ENCODE measurements at places on chromosomes 2 and 18.
A peak's percentile ranks its signal among the peaks of the same experiment; 100 is the strongest.

DNA sequence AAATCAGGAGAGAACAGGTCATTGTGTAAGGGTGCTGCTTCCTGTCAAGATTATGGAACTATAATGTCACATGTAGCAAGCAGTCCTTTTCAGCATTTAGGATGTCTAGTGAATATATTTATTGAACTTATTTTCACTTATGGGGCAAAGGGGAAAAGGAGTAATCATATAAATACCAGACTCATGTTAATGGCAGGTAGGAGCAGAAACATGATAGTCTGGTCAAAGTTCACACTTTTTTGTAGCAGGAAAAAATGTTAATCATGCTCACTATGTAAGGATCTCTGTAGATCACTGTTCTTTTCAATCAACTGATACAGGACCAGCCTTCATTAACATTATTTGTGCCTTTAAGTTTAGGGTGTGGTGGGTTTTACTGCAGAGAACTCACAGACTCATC is 219.0 kb downstream of the STK39 start:
- no peak for DNase-seq

DNA sequence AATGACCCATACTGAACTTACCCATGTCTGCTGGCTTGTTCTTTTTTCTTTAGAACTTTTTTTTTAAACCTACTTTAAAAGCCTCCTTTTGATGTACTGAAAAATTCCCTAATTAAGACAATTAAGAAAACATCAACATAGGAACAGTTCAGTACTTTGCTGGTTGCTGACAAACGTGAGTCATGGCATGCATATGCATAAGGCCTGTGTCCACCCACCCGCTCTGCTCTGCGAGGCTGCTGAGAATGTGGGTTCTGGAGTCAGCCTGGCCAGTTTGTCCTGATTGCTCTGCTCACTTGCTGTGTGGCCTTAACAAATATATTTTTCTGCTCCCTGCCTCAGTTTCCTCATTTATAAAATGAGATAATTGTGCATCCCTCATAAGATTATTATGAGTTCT is 27.3 kb downstream of the LAMA3 start:
- DNase-seq, result no peak

DNA sequence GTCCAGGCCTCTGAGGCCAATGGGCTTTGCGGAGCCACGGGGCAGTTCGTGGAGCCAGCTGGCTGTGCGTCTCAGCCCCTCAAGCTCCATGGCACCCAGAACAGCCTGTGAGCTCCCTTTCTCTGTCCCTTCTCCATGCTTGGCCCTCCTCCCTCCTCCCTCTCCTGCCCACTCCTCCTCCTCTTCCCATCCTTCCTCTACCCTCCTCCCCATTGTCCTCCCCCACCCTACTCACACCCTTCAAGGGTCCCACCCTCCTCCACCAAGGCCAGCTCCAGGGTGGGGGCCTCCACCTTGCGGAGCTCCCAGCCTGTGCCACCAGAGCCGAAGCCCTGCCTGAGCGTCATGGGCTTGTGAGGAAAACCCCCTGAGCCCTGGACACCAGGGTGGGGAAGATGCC is 269.0 kb downstream of the ATAD2B start:
- no peak for DNase-seq

GRCh38 chr18:75823471-75823870 is 396.0 kb upstream of the SMIM21 start:
- DNase-seq, result no peak

- DNase-seq, result peak; percentile 17
Measured at GRCh38 chr18:13048061-13048595, 57.0 kb downstream of the CEP192 start.

GRCh38 chr2:120541553-120541932 is 194.1 kb upstream of the GLI2 start:
- DNase-seq, result no peak

DNA sequence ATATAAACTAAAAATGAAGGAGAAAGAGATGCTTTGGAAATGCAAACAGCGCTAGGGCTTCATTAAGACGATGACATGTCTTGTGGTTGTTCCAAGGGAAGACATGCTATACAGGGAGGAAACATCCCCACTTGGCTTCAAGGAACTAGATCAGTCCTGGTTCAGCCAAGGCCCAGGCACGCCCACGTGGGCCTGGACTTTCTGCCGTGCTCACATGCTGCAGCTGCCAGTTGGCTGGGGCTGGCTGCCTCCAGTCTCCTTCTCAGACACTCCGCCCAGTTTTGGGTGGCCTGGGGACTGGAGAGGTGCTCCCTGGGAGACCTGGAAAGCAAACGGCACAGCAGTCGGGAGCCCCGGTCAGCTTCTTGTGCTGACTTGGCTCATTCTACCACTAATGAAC is 109.6 kb downstream of the GLI2 start:
- no peak for DNase-seq

GRCh38 chr2:18096836-18097405 is 218.5 kb downstream of the KCNS3 start:
- DNase-seq, result no peak
